ENCODE measurements at places on chromosomes 4 and X.

GRCh38 chr4:73683033-73683432 is 57.3 kb upstream of the CXCL8 start:
- DNase-seq: no peak

- no peak for DNase-seq
These were observed 661.5 kb upstream of the FRG1 start for GRCh38 chr4:189279188-189279587.

DNA sequence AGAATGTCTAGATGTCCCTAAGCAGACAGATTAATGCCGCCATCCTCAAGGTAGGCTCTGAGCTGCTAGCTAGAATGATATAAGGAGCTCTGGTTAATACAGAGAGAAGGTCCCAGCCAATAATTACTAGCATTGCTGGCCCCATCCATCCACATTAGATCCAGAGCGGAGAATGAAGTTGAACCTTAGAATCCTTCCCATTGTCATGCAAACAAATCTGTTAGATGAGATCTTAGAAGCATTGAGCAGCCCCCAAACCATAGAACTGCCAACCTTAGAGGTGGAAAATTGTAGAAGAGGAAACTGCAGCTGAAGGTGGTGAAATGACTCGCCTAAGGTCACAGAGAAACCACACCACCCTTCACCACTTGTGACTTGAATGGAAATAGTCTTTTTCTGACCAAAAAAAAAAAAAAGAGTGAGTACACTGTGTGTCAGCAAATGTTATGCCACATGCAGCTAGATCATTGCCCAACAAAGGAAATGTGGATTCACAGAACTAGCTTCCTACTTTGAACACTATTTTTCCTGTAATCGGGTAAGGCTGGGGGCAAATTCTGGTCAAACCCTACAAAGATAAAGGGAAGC is 162.1 kb downstream of the SMIM20 start:
- DNase-seq: peak; percentile 77

- no peak for DNase-seq
These were observed 1.0 kb downstream of the GAB3 start for GRCh38 chrX:154749856-154750255.

- DNase-seq: no peak
These were observed 38.9 kb downstream of the WDR1 start for GRCh38 chr4:10077483-10078335.

DNA sequence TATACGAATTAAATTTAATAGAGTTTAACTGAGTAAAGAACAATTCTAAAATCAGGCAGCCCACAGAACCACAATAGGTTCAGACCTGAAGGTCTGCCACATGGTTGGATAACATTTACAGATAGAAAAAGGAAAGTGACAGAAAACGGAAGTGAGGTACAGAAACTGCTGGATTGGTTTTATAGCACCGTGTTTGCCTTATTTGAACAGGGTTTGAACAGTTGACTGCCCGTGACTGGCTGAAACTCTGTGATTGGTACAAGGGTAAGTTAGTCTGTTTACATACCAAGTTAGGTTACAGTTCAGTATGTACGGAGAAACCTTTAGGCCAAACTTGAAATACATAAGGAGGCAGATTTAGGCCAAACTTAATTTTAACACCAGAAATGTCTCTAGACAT is 64.1 kb upstream of the ATXN3L start:
- DNase-seq: no peak

DNA sequence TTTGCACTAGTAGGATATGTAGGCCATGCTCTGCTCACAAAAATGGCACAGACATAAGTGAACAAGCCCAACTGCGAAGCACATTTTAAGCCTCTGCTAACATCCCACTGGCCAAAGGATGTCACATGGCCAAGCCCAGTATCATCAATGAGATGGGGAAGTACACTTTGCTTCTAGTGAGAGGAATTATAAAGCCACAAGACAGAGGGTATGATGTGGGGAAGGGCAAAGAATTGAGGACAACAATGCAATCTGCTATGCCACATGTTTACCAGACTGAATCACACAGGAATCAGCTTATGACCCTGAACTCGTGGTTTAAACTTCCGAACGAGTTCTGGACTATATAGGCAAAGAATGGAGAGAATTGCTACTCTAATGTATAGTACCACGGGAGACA is 39.1 kb downstream of the SUPT20HL1 start:
- no peak for DNase-seq

GRCh38 chr4:145423017-145423708 is 58.5 kb upstream of the SMAD1 start:
- DNase-seq: no peak

GRCh38 chr4:61068745-61069144 is 131.4 kb upstream of the ADGRL3 start:
- DNase-seq: no peak

DNA sequence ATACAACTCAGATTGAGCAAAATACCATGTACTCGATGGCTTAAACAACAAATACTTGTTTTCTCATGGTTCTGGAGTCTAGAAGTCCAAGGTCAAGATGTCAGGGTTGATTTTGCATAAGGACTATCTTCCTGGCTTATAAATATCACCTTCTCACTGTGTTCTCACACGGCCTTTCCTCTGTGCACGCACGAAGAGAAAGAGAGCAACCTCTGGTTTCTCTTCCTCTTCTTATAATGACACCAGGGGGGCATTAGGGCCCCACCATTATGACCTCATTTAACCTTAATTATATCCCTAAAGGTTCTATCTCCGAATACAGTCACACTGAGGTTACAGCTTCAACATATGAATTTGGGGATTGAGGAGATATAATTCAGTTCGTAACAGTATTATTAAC is 504.0 kb downstream of the MAGEE1 start:
- DNase-seq: no peak

DNA sequence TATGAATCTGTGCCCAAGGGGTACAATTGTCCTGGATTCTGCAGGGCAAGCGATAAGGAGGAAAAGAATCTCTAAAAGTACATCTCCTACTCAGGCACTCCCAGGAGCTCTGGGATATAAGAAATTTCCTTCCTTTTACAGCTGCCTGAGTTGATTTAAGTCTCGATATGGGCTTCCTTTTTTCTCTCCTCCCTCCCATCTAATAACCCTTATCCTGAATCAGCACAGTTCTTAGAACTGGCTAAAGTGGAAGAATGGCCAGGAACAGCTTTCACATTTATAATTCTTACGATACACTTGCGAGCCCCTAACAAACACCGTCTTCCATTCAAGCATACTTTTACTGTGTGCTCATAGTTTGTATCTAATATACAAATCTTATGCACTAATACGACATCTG is 21.2 kb downstream of the LRP2BP start:
- DNase-seq: no peak

GRCh38 chr4:111754003-111754402 is 391.3 kb upstream of the FAM241A start:
- no peak for DNase-seq

GRCh38 chrX:103153661-103154060 is 60.7 kb upstream of the NXF3 start:
- no peak for DNase-seq

GRCh38 chrX:16649858-16650257 is at the start of gene S100G:
Gene S100G (plus strand): TSS chrX:16650158. CDS start chrX:16651007, 849 bp downstream.
- DNase-seq: no peak

GRCh38 chr4:23877758-23878229 is 12.1 kb downstream of the PPARGC1A start:
- DNase-seq: no peak

GRCh38 chr4:30962939-30963338 is 242.8 kb downstream of the PCDH7 start:
- DNase-seq: no peak

DNA sequence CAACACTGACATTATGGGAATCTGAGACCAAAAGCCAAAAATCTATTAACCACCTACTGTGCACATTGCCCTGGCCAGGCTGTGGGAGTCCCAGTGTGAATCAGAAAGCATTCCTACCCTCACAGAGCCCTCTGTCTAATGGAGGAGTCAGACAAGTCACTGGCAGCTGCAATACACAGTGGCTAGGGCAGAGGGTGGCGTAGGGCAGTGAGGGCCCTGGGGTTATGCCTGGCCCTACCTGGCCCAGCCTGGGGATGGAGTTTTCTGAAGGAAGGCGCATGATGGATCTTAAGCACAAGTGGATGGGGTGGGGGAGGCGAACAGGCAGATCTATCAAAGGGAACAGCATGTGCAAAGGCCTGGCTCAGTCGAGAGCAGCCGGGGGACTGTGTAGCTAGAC is 10.8 kb downstream of the JAKMIP1 start:
- DNase-seq: no peak

DNA sequence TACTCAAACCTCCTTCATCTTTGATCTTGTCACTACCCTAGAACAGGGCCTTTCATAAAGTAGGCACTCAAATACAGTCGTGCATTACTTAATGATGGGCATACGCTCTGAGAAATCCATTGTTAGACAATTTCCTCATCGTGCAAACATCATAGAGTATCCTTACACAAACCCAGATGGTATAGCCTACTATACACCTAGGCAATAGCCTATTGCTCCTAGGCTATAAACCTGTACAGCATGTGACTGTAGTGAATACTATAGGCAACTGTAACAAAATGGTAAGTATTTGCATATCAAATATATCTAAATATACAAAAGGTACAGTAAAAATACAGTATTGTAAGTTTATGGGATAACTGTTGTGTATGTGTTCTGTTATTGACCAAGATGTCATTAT is 31.9 kb downstream of the CLDN2 start:
- DNase-seq: no peak

GRCh38 chr4:47493238-47494123 is 8.4 kb downstream of the ATP10D start:
- no peak for DNase-seq

- peak; percentile 51 for DNase-seq
These were observed 557.3 kb upstream of the TENM3 start for GRCh38 chr4:181685911-181686310.

GRCh38 chrX:108584617-108585211 is 145.1 kb downstream of the COL4A5 start:
- DNase-seq: no peak

GRCh38 chr4:111707491-111707890 is 437.8 kb upstream of the FAM241A start:
- DNase-seq: no peak

DNA sequence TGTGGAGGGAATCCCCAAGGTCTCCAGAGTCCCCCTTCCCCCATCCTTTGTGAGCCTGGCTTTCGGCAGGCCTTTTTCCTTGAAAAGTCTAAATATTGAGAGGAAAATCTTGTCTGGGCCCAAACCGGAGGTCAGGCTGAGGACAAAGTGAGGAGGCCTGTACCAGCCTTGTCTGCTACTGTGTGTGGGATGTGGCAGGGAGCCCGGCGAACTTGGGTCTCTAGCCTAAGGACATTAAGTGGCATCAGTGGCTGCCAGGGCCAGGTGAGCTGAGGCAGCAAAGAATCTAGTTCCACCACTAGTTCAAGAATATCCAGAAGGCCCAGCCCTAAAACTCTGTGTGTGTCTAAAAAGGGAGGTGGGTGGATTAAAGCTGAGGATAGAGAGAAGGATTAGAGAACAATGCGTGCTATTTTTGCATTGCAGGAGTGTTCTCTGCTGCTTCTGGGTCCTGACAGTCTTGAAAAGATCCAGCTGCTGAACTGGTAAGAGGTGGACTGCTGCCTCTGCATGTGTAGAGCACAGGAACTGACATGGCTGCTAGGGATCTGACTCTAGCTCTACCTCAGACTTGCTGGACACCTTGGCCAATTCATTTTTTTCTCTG is 1.2 kb upstream of the AMER1 start:
- DNase-seq: no peak

DNA sequence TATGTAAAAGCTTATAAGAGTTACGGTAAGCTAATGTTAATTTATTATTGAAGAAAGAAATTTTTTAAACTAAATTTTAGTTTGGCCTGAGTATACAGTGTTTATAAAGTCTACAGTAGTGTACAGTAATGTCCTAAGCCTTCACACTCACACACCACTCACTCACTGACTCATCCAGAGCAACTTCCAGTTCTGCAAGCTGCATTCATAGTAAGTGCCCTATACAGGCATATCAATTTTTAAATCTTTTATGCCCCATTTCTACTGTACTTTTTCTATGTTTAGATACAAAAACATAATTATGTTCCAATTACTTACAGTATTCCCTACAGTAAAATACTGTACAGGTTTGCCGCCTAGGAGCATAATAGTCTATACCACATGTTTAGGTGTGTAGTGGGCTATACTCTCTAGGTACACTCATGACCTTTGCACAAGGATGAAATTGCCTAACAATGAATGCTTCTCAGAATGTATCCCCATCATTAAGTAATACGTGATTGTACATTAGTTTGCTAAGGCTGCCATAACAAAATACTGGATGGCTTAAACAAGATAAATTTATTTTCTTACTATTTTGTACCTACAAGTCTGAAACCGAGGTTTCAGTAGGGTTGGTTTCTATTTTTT is 333.8 kb upstream of the PCDH7 start:
- no peak for DNase-seq

DNA sequence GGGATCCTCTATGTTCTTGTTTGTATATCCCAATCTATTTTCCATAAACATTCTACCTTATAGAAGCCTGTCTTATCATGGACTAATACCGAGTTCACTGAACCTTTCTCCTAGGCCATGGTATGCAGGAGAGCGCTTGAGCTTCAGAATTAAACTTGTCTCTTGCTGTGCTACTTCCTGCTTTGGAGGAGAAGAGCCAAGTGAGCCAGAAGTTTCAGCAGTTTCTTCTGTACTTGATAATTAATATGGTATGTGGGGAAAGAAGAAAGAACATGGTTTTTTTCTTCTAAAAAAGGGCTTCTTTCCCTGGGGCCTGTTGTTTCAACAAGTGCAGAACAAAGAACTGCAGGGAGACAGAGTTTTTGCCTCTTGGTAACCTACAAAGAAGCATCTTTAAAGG is 172.8 kb downstream of the ATG4A start:
- no peak for DNase-seq

GRCh38 chr4:145279122-145279960 is 99.0 kb upstream of the OTUD4 start:
- DNase-seq: peak; percentile 63

DNA sequence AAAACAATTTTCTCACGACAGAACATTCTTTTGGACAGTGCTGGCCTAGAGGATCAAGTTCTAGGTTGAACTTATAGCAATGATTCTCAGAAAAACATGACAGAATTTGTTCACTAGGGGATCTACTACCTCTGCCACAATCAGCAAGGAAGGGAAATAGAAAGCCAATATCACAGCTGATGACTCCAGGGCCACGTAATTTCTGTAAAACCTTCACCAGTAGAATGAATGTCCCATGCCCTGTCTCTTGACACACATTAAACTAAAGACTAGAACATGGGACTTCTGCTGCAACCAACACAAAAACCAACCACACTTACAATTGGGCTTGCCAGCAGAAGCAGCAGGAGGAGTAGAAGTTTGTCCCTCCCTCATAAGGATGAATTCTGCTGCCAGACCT is 86.0 kb upstream of the NPFFR2 start:
- DNase-seq: no peak

- DNase-seq: no peak
These were observed 121.1 kb upstream of the NDST4 start for GRCh38 chr4:115234405-115235093.

GRCh38 chr4:84484236-84484635 is 14.9 kb downstream of the NKX6-1 start:
- DNase-seq: no peak

DNA sequence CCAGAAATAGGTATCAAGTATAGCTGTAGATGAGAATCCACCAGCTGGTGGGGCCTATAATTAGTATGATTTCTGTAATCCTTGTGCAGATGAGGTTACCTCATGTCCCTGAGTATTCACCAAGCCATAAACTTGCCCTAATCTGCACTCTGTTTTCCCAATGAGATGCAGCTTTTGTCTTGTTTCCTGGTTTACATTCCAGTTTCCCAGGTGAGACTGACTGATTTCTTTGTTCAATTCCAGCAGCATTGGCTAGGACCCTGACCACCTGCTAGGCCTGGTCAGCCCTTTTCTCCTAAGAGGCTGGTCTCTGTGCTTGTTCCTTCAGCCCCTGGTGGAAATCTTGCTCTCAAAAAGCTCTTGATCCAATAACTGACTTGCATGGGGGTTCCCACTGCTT is 44.6 kb downstream of the GABRB1 start:
- DNase-seq: no peak
